ENCODE measurements at places on chromosomes 12 and 14.

- DNase-seq, result no peak
Observed at GRCh38 chr12:128191380-128191779, 75.6 kb upstream of the TMEM132C start.

DNA sequence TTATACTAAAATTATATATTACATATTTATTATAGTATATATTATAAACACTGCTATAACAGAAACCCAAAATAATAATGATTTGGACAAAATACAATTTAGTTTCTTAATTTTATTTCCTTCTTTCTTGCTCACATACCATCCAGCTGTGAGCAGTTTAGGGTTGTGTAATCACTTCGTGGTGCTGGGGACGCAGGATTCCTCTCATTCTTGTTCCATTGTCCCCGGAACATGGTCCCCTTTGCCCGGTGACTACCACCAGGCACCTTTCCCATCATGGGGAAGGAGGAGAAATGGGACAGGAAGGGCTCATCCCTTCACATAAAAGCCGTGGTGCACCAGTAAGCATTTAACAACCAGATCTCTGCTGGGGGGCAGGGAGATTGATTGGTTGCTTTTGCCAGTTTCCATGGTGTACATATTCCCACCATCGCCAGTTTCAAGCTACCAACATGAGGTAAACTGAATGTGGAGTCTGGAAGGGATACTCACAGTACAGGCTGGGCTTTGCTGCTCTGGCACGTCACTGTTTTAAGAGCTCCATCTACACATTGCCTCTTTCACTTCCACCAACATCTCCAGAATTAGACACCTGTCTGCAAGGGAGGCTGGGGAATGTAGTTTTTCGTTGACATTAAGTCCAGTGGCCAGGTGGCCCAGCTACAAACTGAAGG, 191.5 kb downstream of the TMEM132C start:
- no peak for DNase-seq

DNA sequence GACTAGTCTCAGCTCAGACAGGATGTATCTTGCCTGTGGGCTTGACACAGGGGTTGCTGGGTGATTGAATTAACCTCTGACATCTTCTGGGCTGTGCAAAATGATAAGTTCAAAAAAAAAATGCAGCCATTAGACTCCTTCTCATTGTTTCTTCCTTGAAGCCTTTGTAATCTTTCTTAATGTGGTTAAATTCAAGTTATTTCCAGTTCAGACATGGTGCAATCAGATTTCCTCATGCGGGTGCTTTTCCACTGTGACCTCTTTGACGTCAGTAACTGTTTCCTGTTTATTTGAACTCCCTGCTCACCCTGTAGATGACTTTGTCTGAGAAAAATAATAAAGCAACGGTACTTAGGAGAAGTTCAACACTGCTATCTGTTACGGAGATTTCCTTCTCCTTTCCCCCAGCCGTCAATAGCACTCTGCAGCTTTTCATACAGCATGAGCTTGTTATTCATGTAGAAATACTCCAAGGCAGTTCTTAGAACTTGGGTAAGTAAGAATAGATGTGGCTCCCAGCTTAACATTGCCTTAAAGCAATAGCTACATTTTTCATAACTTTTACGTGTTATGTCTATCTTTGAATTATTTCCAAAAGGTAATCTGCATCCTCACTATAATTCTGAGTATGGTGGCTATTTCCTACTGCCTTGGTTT, 155.5 kb downstream of the PRKCH start:
- DNase-seq, result peak; percentile 46

GRCh38 chr12:75695926-75696325, 184.5 kb upstream of the KRR1 start:
- no peak for DNase-seq

GRCh38 chr12:52214421-52214802, 18.6 kb upstream of the KRT7 start:
- no peak for DNase-seq

DNA sequence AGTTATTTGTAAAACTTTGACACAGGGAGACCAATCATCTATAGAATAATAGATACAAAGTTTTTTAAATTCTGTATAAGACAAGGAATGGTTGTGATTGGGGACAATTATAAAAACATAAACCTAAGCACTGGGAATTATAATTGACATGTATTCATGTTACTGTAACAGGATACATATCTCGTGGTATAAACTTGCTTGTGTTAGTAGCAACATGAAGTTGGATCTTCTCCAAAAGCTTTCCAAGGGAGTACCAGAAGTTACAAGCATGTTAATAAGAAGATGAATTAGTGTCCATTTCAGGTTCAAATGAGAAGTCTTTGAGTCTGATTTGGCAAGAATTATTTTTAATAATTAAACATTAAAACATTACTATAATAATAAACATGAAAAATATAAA, 42.2 kb downstream of the CDKL1 start:
- no peak for DNase-seq

GRCh38 chr12:51678086-51678724, 87.2 kb downstream of the SCN8A start:
- DNase-seq, result peak; percentile 24

DNA sequence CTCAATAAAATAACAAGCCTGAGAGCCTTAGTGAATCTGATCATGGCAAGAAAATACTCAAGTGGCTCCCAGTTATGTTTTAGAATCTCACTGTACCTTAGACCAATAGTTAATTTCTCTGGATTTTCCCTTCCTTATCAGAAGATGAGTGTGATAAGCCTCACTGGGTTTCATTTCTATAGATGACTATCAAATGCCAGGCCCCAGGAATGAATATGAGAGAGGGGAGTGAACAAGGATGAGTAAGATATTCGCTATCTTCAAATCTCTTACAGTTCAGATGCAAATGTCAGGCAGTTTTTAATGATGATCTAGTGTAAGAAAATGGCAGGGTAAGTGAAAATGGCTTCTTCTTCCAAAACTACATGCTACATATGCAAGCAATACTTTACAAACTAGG, 26.1 kb upstream of the OR10P1 start:
- DNase-seq, result no peak

DNA sequence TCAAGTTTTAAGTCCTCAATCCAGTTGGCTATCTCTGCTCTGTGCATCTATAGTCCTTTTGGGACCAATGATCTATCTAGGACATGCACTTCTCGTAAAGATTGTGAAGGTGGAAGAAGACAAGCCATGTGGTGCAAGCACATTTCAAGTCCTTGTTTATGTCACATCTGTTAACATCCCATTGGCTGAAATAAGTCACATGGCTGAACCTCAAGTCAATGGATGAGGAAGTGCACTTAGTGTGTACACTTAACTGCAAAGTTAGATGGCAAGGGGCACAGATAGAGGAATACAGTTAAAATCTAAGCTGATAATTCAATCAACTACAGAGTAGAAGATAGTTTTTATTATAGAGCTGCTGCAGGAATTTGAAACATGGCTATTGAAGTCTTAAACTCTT, 362.8 kb upstream of the TBX3 start:
- no peak for DNase-seq

GRCh38 chr12:49335118-49335954, 1.7 kb downstream of the C1QL4 start:
- no peak for DNase-seq

DNA sequence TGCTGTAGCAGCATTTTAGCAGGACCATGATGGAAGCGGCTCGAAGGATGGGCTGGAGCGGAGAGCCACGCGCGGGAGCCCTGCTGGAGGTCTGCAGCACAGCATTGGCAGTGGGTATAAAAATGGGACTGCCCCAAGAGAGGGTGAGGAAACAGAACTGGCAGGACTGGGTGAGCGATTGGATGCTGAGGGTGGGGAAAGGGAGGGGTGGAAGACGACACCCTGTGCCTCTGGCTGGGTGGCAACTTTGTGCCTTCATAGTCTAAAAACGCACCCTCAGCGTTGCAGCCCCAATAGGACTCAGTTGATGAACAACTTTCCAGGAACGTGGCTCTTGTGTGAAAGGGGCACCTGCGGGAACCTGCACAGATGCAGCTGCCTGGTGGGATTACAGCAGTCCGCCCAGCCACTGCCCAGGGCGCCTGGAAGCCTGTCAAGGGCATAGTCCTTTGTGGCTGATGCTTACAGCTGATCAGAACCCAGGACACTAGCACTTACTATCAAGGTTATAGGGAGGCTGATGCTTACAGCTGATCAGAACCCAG, 73.0 kb downstream of the NINJ2 start:
- DNase-seq, result no peak

GRCh38 chr14:103806805-103807204, 40.6 kb downstream of the PPP1R13B start:
- DNase-seq, result no peak

DNA sequence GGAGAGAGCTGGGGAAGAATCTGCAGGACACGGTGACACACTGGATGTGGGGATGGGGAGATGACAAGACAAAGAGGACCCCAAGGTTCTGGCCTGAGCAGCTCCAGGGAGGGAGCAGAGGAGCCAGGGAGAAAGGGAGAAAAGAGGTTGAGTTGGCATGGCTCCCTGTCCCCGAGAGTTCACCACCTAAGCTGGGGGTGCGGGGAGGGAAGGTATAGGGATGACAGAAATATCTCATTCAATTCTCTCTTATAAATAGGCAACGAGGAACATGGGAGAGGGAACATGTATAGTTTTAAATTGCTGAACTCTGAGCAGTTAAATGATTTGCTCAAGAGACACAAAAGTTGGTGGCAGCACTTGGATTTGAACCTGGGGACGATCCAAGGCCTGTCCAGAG, 85.1 kb downstream of the CMKLR1 start:
- DNase-seq, result no peak

- no peak for DNase-seq
Observed at GRCh38 chr12:119676022-119676421, 8.1 kb downstream of the PRKAB1 start.

GRCh38 chr14:77848031-77848430, 48.1 kb downstream of the ADCK1 start:
- no peak for DNase-seq

DNA sequence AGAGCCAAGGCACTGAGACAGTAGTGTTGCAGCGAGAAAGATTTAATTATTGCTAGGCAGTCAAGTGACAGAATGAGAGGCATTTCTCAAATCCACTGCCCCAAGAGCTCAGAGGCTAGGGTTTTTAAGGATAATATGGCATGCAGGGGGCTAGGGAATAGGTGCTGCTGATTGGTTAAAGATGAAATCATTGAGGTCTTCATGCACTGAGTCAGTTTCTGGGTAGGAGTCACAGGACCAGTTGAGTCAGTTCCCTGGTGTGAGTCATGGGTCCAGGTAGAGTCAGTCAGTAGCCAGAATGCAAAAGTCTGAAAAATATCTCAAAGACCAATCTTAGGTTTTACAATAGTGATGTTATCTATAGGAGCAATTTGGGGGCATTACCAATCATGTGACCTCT, 323.8 kb downstream of the RGS6 start:
- no peak for DNase-seq

GRCh38 chr14:57464008-57464730, 29.5 kb downstream of the CCDC198 start:
- DNase-seq, result no peak

GRCh38 chr12:116892349-116893140, 11.3 kb upstream of the HRK start:
- no peak for DNase-seq

- DNase-seq, result no peak
Observed at GRCh38 chr14:44347316-44347715, 159.8 kb downstream of the FSCB start.

DNA sequence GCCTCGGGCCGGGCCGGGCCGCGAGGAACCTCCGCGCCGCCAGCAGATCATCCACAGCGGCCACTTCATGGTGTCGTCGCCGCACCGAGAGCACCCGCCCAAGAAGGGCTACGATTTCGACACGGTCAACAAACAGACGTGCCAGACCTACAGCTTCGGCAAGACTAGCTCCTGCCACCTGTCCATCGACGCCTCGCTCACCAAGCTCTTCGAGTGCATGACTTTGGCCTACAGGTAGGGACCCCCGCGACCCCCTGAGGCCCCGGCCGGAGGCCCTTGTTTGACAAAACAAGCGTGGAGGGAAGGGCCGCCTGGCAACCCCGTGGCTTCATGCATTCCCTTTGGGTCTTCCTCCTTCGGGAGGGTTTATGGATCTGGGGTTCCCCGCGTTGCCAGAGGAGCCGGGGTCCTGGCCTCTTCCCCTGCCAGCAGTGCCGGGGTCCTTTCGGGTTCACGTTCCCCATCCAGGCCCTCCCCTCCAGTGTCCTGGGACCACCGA, 526 bp downstream of the MLXIP start:
- DNase-seq, result no peak

DNA sequence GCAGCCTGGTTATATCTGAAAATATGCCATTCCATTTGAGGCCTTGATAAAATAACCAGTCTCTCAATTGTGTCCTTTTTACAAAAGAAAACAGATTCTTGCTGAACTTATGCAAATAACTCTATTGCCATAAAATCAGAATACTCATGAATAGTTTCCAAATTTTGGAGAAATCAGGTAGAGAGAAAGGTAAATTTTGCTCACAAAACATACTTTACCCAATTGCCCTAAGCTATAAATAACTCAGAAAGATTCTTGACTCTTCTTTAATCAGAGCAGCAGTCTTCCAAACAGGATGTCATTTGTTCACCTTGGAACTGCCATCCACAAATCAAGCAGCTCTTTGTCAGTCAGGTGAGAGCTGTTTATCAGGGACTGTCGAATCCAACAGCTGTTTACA, 12.6 kb downstream of the ZNF26 start:
- no peak for DNase-seq

- no peak for DNase-seq
Observed at GRCh38 chr12:39402922-39403321, 40.0 kb downstream of the KIF21A start.

GRCh38 chr14:94164685-94165431, 9.3 kb upstream of the PPP4R4 start:
- no peak for DNase-seq

GRCh38 chr12:127980585-127980984, 286.4 kb upstream of the TMEM132C start:
- no peak for DNase-seq

DNA sequence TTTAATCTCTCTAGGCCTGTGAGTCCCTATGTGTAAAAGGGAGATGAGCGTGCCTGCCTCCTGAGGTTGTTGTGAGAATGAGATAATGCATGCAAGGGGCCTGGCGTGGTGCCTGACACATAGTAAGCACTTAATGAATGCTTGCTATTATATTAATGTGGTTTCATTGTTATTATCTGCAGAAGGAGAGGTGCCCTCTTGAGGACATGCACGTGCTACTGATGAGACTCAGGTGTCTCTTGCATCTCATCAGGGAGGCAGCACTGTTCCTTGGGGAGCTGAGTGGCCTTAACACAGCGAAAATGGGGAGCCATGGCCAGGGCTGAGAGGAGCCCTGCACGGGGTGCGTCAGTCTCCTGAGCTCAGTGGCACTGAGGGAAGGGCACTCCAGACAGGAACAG, 29.9 kb upstream of the BCDIN3D start:
- DNase-seq, result no peak

Data from midbrain (tissue), 1 donor.